ENCODE measurements at places on chromosomes 1 and 21. TPM values are rescaled to one million over a fixed set of nuclear protein-coding genes. Genes with fewer than 3 reads are reported as not detected.

S100A1 gene
- total RNA-seq: not detected

C1orf94 gene
- not detected for total RNA-seq

IGSF9 gene
- total RNA-seq: 0.07 TPM

NEGR1 gene
- total RNA-seq: not detected

OLFML2B gene
- not detected for total RNA-seq

MYCL gene
- total RNA-seq: 0.68 TPM

RUNX1 gene
- total RNA-seq: 97.0 TPM

RGS1 gene
- total RNA-seq: 387 TPM

CD58 gene
- 22.1 TPM for total RNA-seq

UTS2 gene
- 1.0 TPM for total RNA-seq

GRCh38 chr1:44616991-44617702 lies 57.1 kb downstream of the TMEM53 start:
- no peak for DNase-seq

DNA sequence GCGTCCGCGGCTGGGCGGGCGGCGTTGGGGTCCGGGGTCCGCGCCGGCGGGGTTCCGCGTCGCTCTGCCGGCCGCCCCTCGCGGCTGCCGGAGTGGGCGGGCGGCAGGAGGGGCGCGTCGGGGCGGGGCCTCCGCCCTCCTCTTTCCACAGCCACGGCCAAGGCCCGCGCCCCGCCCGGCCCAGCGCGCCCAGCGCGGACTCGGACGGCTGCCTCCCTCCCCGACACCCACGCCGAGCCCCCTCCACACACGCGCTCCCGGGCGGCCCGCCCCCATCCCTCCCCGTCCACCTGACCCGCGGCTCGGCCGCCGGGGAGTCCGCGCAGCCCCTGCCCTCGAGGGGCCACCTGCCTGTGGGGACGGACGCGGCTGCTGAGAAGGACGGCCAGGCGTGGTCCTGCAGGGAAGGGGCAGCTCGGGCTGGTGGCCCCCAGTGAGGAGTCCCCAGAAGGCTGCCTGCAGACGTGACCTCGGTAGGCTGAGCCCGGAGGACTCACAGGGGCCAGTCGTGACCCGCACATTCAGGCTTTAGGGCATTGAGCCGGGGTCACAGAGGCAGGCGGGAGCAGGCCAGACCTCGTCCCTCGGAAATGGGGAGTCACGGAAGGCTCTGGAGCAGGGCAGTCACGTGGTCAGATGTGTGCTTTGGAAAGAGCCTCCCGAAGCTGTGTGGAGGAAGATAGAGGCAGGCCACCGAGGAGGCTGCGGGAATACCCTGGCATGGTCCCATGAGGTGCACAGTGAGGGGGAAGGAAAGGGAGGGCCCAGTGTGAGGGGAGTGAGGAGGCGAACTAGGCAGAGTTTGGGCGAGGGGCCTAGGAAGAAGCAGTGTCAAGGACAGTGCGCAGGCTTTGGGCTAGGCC lies at the start of gene COL8A2:
COL8A2 (minus strand) TSS at position 94 of the 863 bp plus-strand sequence. CDS start 24,980 bp downstream, outside the sequence.
- DNase-seq: no peak

DNA sequence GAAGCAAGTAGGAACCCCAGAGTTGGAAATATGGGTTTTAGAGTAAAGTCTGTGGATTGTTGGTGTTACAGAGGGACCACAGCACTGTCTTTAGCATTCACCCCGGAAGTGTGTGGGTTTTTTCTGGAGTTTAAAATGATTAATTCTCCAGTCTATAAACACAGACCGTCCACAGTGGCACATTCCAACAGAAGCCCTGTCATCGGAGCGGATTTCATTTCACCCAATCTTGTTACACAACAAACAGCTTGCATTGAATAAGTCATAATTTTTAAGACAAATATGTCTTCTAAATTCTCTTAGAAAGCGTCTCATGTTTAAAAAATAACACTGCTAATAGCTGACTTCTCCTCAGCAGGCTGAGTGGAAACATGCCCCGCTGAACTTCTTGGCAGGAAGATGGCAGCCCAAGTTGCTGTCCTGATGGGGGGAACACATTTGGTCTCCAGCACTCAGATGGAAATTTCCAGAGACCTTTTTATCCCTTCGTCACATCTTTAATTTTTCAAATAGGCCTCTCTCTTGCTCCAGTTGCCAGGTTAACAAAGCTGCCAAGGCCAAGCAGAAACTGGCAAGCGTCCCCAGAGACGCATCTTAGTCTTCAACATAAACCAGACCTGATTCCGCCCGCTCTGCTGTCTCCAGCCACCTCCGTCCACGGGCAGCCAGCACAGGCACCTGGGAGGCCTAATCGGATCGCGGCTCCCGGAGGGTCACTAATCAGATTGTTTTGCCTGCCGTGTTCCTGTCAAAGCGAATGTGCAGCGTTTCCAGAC lies 28.8 kb upstream of the SLC19A1 start:
- DNase-seq: no peak

DNA sequence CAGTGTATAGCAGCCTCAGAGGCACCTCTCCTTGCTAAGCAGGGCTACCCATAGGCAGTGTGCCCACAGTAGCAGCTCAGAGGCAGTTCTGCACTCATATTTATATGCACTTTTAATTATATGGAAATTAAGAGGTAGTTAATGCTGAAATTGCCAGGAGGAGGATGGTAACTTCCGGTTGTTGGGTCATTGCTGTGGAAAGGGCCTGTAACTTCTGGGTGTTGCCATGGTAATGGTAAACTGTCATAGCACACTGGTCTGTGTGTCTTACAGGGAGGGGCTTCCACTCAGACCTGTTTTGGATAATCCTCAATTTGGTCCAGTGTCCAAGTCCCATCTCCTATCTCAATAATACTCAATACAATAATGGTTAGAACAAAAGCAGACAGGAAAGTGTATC lies 7.6 kb downstream of the CFH start:
- DNase-seq: no peak

DNA sequence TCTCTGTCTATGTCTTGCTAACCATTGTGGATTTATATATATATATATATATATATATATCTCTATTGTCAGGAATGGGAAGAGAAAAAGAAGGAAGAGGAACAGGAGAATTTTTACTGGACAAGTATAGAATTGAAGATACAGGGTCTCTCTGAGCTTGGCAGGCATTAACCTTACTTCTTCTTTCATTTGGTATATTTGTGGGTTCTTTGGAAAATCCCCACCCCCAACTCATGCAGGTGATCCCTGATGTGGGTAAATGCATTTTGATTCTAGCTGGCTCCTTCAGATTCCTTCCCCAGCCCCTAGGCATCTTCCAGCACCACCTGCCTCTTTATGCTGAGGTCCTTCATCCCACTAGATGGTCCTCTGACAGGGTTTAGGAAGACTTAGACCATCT lies 78.8 kb upstream of the TRABD2B start:
- DNase-seq: no peak

GRCh38 chr1:214213136-214213535 lies 67.8 kb upstream of the SMYD2 start:
- DNase-seq: no peak

DNA sequence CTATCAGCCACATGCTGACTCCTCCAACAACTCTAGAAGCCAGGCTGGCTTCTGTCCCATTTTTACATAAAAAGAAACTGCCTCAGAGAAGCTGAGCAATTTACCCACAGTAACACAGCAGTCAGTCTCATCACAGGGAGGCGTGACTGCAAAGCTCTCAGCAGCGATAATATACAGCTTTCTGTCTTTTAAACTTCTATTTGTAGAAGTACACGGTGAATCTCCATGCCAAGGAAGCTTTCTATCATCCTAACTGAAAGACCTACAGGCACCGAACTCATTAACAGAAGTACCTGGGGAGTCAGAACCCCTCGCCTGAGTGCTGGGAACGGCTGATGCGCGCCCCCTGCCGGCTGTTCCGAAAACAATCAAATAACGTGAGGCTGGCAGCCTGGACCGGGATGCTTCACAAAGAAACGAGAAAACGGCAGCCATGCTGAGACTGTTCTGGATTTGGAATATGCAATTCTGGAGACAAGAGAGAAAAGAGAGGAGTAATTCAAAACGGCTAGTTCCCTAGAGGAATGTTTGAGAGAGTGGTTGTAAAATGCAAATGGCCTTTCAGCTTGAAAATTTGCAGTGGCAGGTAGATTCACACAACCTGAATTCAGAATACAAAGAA lies 43.5 kb upstream of the RAB4A start:
- peak; percentile 67 for DNase-seq

DNA sequence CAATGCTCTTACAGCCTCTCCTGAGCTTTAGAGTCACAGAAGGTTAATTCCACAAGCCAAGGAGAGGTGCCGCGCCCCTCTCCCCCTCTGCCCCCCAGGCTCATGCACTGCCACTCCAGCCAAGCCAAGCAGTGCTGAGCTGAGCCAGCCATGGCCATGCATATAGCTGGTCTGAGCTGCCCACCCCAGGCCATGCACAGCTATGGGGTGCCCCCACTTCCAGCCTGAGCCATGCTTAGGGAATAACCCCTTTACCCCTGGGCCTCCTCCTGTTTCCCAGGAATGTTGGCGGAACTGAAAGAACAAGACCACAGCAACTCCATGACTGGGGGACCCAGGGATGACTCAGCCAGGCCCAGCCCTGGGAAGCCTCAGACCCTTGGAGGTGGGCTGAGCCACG lies 34.0 kb upstream of the MAGOH start:
- no peak for DNase-seq

GRCh38 chr1:34762474-34763141 lies 3.1 kb downstream of the GJB4 start:
- no peak for DNase-seq

DNA sequence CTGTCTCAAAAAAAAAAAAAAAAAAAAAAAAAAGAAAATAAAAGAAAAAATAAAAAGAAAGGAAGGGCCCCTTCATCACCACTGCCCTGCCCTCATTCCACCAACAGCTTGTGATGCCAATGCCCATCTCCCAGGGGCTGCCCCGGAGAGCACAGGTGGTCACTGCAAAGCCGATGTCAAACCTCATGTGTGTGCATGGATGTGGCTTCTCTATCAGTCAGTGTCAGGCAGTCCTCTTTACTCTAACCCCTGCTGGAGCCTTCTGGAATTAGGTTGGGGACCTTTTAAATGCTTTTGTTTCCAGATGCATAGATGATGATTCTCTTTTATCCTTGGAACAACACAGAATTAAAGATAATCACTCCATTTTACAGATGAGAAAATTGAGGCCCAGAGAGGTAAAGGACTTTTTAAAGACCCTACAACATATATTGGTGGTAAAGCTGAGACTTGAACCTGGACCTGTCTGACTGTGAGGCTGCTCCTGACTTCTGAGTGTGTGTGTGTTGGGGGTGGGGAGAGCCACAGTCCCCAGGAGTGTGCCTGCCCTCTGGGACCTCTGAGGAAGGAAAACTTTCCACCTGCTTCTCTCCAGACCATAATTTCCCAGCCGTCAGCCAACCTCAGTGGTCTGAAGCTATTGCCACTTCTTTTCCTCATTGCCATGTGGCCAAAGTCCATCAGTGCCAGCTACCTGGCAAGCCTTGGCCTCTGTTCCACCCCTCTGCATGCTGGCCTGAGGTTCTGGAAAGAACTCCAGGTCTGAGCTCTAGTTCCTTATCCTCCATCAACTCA lies 3.0 kb upstream of the TMEM54 start:
- DNase-seq: no peak

- DNase-seq: no peak
Observed at GRCh38 chr1:226946285-226946684, 6.2 kb downstream of the COQ8A start.

GRCh38 chr1:203425663-203425975 lies 50.0 kb upstream of the PRELP start:
- no peak for DNase-seq

- no peak for DNase-seq
Observed at GRCh38 chr1:59143133-59143487, 153.8 kb upstream of the FGGY start.

GRCh38 chr1:116203181-116203723 lies 92.1 kb downstream of the MAB21L3 start:
- DNase-seq: no peak

DNA sequence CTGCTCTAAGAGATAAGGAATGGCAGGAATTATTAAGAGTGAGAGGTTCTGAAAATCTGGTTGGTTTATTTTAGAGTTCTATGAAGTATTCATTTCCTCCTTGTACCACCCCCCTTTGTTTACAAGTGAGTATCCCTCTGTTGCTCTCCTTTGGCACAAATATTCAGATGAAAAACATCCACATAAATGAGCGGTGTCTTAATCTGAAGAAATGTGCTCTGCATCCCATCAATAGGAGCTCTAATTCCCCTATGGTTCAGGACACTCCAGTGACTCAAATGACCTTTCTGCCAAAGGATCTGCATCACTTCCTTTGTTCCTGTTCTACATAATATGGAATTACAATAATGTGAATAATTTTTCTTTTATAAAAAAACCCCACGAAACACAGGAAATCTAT lies 16.6 kb downstream of the DDAH1 start:
- no peak for DNase-seq

DNA sequence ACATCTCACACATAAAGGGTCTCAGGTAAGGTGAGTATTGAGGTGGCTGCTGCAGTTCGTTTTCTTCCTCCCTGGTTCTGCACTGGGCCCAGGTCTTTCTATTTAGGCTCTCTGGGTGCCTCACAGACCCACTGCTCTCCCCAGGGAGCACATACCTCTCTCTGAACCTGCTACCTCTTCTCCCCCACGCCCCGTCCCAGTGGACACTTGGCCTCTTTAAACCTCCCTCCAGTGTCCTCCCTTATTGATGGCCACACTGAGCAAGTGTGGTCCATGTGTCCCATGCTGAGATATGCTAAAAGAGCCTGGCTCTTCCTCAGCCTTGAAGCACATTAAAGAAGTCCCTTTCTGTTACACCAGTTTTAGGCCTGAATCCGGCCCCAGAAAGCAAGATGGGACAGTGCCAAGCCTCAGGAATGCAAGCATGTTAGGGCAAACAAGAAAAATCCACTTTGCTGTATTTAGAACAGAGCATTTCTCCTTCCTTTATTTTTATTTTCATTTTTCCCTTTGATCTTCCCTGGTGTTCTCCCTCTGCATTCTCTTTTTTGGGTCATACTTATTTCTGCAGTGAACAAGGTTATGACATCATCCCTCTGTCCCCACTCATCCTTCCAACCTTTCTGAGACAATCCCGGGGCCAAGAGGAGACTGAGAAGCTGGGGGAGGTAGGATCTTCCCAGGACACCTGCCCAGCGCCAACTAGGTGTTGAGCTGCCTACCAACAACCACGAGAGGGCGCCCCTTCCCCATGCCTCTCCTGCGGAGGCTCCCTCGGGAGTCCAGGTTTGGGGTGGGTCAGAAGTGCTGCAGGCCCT lies 5.0 kb upstream of the CHI3L2 start:
- peak; percentile 67 for DNase-seq

- no peak for DNase-seq
Observed at GRCh38 chr1:156021093-156021428, 310 bp upstream of the SSR2 start.

- no peak for DNase-seq
Observed at GRCh38 chr1:215421744-215422143, 145.4 kb upstream of the KCTD3 start.

DNA sequence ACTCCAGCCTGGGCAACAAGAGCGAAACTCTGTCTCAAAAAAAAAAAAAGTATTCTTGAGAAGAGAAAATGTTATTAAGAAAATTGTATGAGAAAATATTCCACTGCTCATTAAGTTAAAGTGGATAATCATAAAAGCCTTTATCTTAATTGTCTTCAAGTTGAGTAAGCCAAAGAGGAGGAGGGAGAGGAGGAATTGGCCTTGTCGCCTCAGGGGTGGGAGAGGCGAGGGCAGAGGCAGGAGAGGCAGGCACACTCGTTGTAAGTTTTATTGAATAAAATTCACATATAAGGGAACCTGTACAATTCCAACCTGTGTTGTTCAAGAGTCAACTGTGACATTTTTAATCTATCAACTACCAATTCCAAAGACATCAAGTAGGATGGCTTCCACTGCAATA lies 820.3 kb downstream of the USP25 start:
- no peak for DNase-seq
